NCI-H1436 treated with DMSO at 0.1 percent for 48 hours (cell line): ENCODE measurements at places on chromosomes 5 and 9.

- no peak for DNase-seq
Measured at GRCh38 chr5:32710550-32711361, at the start of gene NPR3. TSS of gene NPR3 (plus strand) at chr5:32711321. CDS start at chr5:32711777, 456 bp downstream.

- DNase-seq: no peak
Measured at GRCh38 chr5:172048170-172048422, 41.7 kb upstream of the FBXW11 start.

- no peak for DNase-seq
Measured at GRCh38 chr9:5357431-5358105, 17.9 kb upstream of the RLN1 start.

- DNase-seq: no peak
Measured at GRCh38 chr9:134247918-134248631, 78.2 kb upstream of the RXRA start.

DNA sequence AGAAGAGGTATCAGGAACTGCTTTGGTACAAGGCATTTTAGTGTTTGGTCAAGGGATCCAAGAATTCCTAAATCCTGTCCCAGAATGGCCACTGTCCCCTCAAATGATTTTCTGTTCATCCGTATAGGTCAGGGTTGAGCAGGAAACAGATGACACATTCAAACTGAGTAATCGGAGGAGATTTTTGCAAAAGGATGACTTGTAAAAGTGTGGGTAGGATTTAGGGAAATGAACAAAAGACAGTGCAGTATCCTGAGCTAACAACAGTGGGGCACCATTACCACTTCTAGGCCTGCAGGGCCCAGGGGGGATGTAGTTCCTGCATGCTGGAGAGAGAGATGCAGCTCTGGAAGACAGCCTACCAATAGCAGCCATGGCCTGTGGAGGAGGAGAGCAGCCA lies 290.1 kb downstream of the ZSWIM6 start:
- no peak for DNase-seq
